NCI-H345 (cell line): ENCODE measurements at places on chromosomes 3 and 15.

GRCh38 chr3:43496740-43497375 is 125.0 kb downstream of the ANO10 start:
- no peak for DNase-seq

DNA sequence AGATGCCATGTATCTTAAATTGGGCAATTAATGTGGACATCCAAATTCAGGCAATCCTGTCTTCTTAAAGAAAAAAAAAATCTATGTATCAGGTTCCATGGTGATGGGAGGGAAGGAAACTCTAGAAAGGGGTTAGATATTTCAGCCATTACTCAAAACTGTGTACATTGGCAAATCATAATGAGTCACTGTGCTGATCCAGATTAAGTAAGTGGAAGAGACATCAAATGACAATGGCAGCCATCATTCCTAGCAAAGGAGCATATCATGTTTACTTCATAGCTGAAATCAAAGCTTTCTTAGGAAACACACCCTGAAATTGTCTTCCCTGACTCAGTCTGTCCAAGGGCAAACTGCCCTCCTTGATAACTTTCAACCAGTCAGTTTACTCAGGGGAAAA is 713.3 kb upstream of the GBE1 start:
- no peak for DNase-seq

DNA sequence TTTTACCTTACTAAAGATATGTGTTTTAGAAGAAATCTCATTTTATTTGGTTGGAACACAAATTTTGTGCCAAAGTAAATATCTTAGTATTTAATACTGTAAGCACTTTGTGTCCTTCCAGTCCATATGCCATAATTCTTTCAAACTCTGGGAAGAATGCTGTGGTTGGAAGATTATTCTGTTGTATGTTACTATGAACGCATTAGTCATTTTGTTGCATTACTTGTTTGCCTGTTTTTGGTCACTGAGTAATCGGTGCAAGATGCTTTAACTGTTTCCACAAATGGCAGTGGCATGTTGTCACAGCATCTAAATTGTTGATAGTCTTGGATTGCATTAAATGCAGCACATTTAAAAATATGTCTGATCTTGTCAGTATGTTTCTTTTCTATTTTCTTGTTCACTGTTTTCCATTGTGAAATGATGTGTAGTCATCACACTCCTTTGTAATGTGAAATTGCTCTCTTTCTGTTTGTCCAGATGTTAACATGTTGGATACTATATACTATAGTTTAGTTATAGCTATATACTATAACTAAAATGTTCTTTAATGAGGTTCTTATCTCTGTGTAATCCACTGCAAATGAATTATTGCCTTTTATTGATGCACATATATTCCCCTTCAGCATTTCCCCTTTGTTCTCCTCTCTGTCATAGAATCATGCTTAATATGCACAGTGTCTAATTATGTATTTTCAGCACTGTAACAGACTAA is 89.9 kb upstream of the FLNB start:
- no peak for DNase-seq

- DNase-seq = peak; percentile 12
These were observed 86.0 kb downstream of the ECT2 start for GRCh38 chr3:172836390-172836997.

- no peak for DNase-seq
These were observed 16.7 kb downstream of the FBN1 start for GRCh38 chr15:48628832-48629231.

- DNase-seq = no peak
These were observed 5.0 kb upstream of the CCR9 start for GRCh38 chr3:45881078-45882022.
